ENCODE measurements at places on chromosomes 7 and 10.

DNA sequence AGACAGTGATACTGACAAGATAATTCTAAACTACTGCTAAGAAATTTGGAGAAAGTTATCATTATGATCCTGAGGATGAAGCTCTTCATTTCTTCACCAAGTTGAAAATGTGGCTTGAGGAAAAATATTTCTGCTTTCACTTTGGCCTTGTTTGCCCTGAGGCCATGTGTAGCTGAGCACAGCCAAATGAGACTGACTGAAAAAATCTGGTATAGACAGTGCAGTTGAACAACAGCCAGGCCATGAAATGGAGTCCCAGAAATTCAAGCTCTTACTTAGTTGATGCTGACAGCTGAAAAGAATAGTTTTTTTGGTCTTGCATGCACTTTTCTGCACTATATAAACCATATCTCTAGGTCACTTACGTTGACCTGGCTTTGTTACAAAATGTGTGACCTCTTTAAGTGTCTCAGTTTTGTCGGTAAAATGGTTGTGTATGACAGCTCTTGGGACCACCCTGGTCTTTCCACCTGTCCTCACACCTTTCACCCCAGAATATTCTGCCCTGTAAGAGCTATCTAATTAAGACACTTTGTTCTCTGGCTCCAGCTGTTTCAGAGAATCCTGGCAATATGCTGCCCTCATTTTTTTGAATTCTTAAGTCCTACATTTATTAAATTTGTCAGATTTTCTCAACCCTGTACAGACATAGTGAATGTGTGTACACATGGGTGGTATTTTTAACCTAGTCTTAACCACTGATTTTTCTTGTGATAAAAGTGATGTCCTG is 91.3 kb downstream of the CD36 start:
- no peak for DNase-seq

DNA sequence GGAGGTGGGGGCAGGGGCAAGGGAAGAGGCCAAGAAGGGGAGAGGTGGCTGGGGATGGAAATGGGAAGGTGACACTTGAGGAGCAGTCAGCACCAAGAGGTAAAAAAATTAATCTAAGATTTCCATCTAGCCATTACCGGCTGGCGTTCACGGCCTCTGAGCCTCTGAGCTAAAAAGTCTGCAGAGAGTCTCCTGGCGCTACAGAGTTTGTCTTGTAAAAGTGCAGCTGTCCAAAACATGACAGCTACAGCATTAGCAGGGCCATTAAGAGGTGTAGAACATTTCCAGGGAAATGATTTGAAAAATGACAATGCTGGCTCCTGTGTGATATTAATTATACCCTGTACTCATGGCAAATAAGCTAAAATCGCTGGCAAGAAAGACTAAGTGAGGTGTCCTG is 167.6 kb downstream of the LRMDA start:
- DNase-seq: no peak

DNA sequence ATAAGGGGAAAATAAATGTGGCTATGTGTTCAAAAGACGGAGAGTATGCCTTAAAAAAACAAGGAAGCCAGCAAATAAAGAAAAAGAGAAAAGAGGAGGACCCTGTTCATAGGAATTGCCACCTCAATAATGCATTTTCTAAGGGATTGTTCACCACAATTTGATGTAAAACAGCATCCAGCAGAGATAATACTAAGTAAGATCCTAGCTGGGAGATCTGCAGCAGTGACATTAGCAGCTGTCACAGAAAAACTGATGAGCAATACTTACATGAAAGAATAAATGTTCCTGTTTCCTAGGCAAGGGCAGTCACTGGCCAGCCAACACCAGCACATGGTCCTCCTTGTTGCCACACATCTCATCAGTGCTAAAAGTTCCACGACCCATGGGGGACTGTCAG is 391.5 kb downstream of the SORCS1 start:
- no peak for DNase-seq

GRCh38 chr10:122112625-122113160 is 123.7 kb downstream of the TACC2 start:
- DNase-seq: peak; percentile 87

DNA sequence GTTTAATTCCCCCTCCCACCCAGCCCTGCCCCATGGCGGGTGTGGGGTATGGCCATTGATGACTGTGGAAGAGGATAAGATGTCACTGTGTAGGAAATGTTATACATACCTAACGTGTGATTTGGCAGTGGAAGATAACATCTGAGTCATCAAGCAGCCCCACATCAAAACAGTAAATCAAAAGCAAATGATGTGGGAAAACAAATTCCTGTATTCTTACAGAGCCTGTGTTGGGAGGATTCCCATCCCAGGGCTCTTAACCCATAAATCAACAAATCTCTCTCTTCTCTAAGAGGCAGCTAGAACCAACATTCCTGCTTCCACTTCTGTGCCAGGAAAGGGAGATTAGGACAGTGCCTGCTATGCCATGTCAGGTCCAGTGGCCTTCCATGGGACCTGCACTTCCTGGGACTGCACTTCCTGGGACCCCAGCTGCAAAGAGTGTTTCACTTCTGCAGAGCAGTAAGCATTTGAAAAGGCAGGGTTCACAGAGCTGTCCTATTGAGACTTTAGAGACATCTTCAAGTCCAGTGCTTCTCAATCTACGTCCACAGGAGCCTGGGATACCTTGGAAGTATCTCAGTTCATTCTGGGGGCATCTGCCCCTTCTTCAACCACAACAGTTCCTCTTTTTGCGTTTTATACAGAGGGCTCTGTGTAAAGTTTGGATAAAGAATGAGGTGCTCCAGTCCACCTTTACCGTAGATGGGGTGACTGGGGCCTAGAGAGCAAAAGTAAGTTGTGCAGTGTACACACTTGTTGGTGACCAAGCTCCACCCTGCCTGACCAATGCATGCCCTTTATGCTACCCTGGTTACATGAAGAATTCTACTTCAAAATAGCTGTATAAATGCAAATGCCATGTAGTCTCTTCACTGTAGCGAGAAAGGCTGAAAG is 45.7 kb downstream of the ATXN7L1 start:
- DNase-seq: no peak

DNA sequence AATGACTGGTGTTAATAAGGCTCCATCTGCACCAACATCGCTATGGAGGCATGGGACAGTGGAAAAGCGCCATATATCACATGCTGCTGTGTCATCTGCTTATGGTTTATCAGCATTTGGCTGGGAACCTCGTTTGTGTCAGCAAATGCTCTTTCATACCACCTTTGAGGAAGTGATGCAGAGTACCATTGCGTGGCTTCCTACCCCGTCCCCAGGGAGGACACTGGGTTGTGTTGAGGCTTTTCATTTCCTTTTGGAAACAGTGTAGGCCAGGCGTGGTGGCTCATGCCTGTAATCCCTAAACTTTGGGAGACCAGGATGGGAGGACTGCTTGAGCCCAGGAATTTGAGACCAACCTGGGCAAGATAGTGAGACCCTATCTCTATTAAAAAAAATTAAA is 6.8 kb downstream of the TACR2 start:
- DNase-seq: no peak

DNA sequence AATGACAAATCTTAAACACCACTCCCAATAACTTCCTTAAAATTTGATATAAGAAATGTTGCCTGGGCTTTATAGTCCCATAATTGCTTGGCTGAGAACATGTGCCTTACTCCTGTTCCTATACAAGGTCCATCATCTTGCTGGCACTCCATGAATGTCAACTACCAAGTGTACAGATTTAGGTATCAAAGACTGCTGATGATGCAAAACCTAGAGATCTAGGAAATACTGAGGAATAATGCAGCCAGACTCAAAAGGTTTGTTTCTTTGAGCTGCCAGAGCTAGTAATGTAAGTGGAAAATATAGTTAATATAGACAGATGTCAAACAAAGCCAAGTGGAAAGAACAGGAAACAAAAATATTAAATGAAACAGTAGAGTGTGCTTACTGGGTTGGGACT is 121.1 kb downstream of the DYNC1I1 start:
- no peak for DNase-seq

- no peak for DNase-seq
Observed at GRCh38 chr7:35257251-35258124, 3.6 kb upstream of the TBX20 start.

Measured in upper lobe of left lung (tissue), 6 donors.